ENCODE measurements at places on chromosomes 5 and 9. TPM values are rescaled to one million over a fixed set of nuclear protein-coding genes. Genes with fewer than 3 reads are reported as not detected.

- H3K4me1 ChIP-seq: peaks cover 31% of the 10 kb centered on the region
- H3K27ac ChIP-seq: peak overlapping the region; percentile 12
- H3K36me3 ChIP-seq: no peaks in the 10 kb centered on the region
- DNase-seq: no peak
These were observed 172.6 kb upstream of the S1PR3 start for GRCh38 chr9:88818495-88819201.

DNA sequence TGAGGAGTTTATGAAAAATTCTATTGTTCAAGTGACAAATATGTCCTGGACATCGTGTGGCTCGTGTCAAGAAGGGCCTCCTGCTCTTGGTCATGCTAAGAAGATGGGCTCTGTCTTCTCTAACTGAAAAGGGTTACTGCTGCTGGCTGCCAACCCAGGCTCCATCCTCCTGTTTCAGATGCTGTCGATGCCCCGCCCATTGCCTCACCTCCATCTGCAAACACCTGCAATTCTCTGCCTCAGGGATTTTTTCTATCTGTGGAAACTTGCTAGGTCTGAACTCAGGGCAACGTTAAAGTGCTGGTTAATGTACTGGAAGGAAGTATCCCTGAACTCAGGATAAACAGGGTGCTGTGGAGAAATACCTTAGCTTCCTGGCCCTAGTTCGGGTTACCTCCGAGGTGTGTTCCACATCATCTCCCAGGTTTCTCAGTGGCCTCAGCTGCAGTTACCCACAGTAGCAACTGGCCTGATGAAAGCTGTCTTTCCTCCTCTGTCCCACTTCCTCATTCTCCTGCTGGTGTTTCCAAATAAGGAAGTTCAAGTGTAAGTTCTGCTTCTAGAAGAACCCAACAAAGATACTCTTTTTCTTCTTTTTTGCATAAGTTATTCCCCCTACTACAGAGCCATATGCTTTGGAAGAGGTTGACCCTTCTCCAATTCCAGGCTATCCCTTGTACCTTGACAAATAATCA is 151.7 kb upstream of the SMIM23 start:
- no peak overlapping the region for H3K27ac ChIP-seq
- no peak overlapping the region for H3K4me3 ChIP-seq
- no peaks in the 10 kb centered on the region for H3K36me3 ChIP-seq
- peaks cover 9% of the 10 kb centered on the region for H3K4me1 ChIP-seq
- peaks cover 25% of the 10 kb centered on the region for H3K27me3 ChIP-seq

DNA sequence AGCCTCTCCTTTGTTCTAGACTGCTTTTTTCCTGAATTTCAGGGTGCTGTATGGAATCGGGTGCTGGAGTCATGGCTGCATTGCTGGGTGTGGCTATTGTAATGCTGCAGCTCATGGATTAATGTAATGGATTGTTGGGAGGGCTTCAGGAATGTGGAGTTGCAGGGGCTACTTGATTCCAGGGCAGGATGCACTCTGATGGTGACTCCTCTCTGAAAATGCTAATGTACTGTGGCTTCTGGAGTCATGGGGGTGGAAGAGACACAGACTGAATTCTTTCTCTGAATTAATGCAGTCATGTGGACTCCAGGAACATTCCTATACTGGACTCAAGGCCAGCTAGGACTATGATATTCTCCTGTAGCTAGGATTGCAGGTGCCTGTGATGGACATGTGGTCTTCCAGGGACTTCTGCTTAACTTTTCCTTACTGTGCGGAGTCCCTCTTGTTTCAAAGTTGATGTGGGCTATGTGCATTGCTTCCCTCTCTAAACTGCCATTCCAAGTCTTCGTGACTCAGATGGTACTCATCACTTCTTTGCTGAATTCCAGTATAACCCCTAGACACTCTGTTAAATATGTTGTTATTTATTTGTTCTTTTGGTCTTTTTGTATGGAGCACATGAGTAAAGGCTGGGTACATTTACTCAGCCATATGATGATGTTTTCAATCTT is 396.2 kb downstream of the KCTD16 start:
- H3K27ac ChIP-seq: no peak overlapping the region
- no peak for DNase-seq
- no peaks in the 10 kb centered on the region for H3K27me3 ChIP-seq
- H3K4me3 ChIP-seq: no peak overlapping the region
- no peaks in the 10 kb centered on the region for H3K4me1 ChIP-seq

DNA sequence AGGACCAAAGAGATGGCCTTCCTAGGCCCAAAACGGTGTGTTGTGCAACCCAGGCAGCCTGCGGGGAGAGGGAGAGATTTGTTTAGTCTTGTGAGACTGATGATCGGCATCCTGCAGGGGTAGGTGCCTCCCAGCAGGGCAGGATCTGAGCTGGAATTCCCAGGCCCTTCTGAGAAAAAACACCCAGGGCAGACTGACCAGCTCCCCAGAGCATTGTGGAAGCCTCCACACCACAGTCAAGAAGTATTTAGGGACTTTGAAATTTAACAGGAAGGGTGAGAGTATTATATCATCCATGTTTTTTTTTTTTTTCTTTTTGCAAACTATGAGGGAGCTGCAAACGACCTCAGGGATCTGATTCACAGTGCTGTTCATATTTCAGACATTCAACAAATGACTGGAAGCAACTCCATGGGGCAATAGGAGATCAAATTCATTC is 104.5 kb upstream of the LHFPL2 start:
- peaks cover 3% of the 10 kb centered on the region for H3K36me3 ChIP-seq
- no peak overlapping the region for H3K4me3 ChIP-seq
- H3K4me1 ChIP-seq: peaks cover 47% of the 10 kb centered on the region
- H3K27me3 ChIP-seq: no peaks in the 10 kb centered on the region
- DNase-seq: no peak

- H3K36me3 ChIP-seq: no peaks in the 10 kb centered on the region
- H3K4me1 ChIP-seq: peaks cover 27% of the 10 kb centered on the region
- peak overlapping the region; percentile 39 for H3K27ac ChIP-seq
- H3K4me3 ChIP-seq: peak overlapping the region; percentile 98
These were observed 160.6 kb downstream of the C9orf152 start for GRCh38 chr9:110047232-110047954.

- no peak overlapping the region for H3K4me3 ChIP-seq
- H3K4me1 ChIP-seq: no peaks in the 10 kb centered on the region
- no peak for DNase-seq
- no peaks in the 10 kb centered on the region for H3K27me3 ChIP-seq
- no peaks in the 10 kb centered on the region for H3K36me3 ChIP-seq
These were observed 148.4 kb downstream of the PLK2 start for GRCh38 chr5:58311526-58311925.

GRCh38 chr5:2669259-2669658 is 82.2 kb downstream of the IRX2 start:
- H3K4me1 ChIP-seq: peaks cover 5% of the 10 kb centered on the region
- H3K4me3 ChIP-seq: no peak overlapping the region
- no peaks in the 10 kb centered on the region for H3K36me3 ChIP-seq
- peaks cover 6% of the 10 kb centered on the region for H3K27me3 ChIP-seq

- peaks cover 13% of the 10 kb centered on the region for H3K27me3 ChIP-seq
- peaks cover 63% of the 10 kb centered on the region for H3K4me1 ChIP-seq
- peak overlapping the region; percentile 66 for H3K4me3 ChIP-seq
- peaks cover 9% of the 10 kb centered on the region for H3K36me3 ChIP-seq
These were observed 128.3 kb downstream of the EFNA5 start for GRCh38 chr5:107542428-107542827.

- H3K27ac ChIP-seq: no peak overlapping the region
- peaks cover 9% of the 10 kb centered on the region for H3K4me1 ChIP-seq
- H3K27me3 ChIP-seq: no peaks in the 10 kb centered on the region
- no peaks in the 10 kb centered on the region for H3K36me3 ChIP-seq
These were observed 97.6 kb downstream of the FRMD3 start for GRCh38 chr9:83440641-83441040.

GRCh38 chr9:28410411-28410810 is 837.1 kb upstream of the C9orf72 start:
- no peak overlapping the region for H3K27ac ChIP-seq
- peaks cover 4% of the 10 kb centered on the region for H3K4me1 ChIP-seq
- no peak overlapping the region for H3K4me3 ChIP-seq
- H3K27me3 ChIP-seq: no peaks in the 10 kb centered on the region
- H3K36me3 ChIP-seq: no peaks in the 10 kb centered on the region

DNA sequence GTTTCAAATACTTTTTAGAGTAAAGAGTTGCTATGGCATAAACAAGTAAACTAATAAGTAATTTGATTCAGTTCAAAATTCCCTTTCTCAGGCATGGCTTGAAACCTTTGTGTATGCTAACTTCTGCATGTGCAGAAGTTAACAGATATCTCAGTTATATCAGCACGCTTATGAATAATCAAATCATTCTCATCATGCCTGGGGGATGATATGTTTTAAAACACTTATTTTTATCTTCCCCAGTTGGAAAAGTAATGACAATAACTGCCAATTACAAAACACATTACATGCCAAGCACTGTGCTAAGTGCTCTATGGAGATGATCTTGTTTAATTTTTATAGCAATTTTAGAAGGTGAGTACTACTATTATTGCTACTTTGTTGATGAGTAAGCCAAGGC is 146.4 kb downstream of the YIPF5 start:
- peaks cover 10% of the 10 kb centered on the region for H3K4me1 ChIP-seq
- no peak overlapping the region for H3K27ac ChIP-seq
- no peak for DNase-seq
- H3K4me3 ChIP-seq: no peak overlapping the region

GRCh38 chr5:108061941-108062340 is 320.0 kb downstream of the FBXL17 start:
- no peak overlapping the region for H3K4me3 ChIP-seq
- DNase-seq: no peak
- H3K27ac ChIP-seq: no peak overlapping the region
- H3K36me3 ChIP-seq: no peaks in the 10 kb centered on the region
- H3K4me1 ChIP-seq: no peaks in the 10 kb centered on the region

GRCh38 chr5:100746730-100747129 is 156.4 kb downstream of the ST8SIA4 start:
- DNase-seq: no peak
- H3K27ac ChIP-seq: no peak overlapping the region
- peaks cover 3% of the 10 kb centered on the region for H3K27me3 ChIP-seq
- H3K4me1 ChIP-seq: peaks cover 5% of the 10 kb centered on the region
- no peak overlapping the region for H3K4me3 ChIP-seq

GRCh38 chr9:121268598-121268850 is 562 bp downstream of the GSN start:
- peaks cover 42% of the 10 kb centered on the region for H3K4me1 ChIP-seq
- no peaks in the 10 kb centered on the region for H3K36me3 ChIP-seq
- peaks cover 36% of the 10 kb centered on the region for H3K27me3 ChIP-seq
- no peak for DNase-seq

GRCh38 chr9:22124263-22125011 is 115.3 kb upstream of the CDKN2B start:
- no peaks in the 10 kb centered on the region for H3K36me3 ChIP-seq
- H3K4me1 ChIP-seq: peaks cover 5% of the 10 kb centered on the region
- peak overlapping the region; percentile 32 for H3K27ac ChIP-seq
- no peak for DNase-seq

DNA sequence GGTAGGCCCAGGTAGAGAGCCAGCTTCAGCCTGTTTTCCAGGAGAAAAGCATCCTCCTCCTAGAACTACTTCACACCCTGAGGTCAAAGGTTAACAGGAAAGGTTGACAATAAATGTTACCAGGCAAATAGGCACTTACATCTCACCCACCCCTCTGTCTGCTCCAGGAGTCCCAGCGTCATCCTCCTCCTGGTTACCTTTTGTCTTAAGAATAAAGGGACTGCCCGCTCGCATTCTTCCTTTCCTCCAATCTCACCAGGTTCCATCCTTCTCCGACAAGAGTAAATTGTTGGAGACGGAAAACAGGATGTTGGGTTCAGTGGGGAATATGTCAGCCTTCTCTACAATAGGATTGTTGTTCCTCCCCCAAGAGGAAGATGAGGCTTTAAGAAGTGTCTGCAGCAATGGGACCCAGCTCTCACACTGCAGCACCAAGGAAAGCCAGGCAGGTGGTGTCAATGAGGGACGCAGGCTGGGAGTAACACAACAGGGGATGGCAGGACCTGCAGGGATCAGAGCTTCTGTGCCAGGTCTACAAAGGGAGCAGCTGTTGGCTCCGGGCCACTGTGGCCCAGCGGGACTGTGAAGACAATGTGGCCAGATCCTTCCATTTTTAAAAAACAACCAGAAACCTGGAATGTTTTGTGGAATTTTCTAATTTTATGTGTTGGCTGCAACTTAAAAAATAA is 29.0 kb downstream of the FAT2 start:
- no peaks in the 10 kb centered on the region for H3K4me1 ChIP-seq
- DNase-seq: no peak
- H3K36me3 ChIP-seq: no peaks in the 10 kb centered on the region
- peaks cover 6% of the 10 kb centered on the region for H3K27me3 ChIP-seq
- H3K27ac ChIP-seq: no peak overlapping the region

DNA sequence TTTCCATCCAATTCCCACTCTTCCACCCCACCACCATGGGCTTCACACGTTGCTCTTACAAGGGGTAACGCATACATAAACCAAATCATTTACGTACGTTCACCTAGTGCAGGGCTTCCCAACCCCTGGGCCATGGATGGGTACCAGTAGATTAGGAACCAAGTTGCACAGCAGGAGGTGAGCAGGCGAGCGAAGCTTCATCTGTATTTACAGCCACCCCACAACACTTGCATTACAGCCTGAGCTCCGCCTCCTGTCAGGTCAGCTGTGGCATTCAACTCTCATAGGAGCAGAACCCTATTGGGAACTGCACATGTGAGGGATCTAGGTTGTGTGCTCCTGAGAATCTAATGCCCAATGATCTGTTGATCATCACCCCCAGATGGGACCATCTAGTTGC is 82.3 kb downstream of the CEMIP2 start:
- peaks cover 25% of the 10 kb centered on the region for H3K4me1 ChIP-seq
- H3K27ac ChIP-seq: no peak overlapping the region
- H3K27me3 ChIP-seq: no peaks in the 10 kb centered on the region
- H3K4me3 ChIP-seq: no peak overlapping the region
- H3K36me3 ChIP-seq: peaks cover 23% of the 10 kb centered on the region
- DNase-seq: no peak

GRCh38 chr5:19210886-19211285 is 777.1 kb downstream of the CDH18 start:
- no peaks in the 10 kb centered on the region for H3K4me1 ChIP-seq
- no peak overlapping the region for H3K27ac ChIP-seq
- no peaks in the 10 kb centered on the region for H3K27me3 ChIP-seq
- H3K36me3 ChIP-seq: no peaks in the 10 kb centered on the region
- DNase-seq: no peak

- no peak overlapping the region for H3K27ac ChIP-seq
- H3K4me1 ChIP-seq: peaks cover 11% of the 10 kb centered on the region
- H3K27me3 ChIP-seq: no peaks in the 10 kb centered on the region
- no peak for DNase-seq
These were observed 124.7 kb upstream of the SEMA6A start for GRCh38 chr5:116699332-116699731.

GRCh38 chr5:76691467-76692273 is 24.3 kb upstream of the F2R start:
- DNase-seq: no peak
- H3K4me1 ChIP-seq: peaks cover 18% of the 10 kb centered on the region
- H3K27ac ChIP-seq: no peak overlapping the region
- H3K4me3 ChIP-seq: peak overlapping the region; percentile 9
- H3K27me3 ChIP-seq: no peaks in the 10 kb centered on the region
- H3K36me3 ChIP-seq: peaks cover 4% of the 10 kb centered on the region

Gene ANKRD55
- total RNA-seq: not detected

Gene C5orf52
- total RNA-seq: not detected

Gene IL9
- total RNA-seq: not detected

Gene DNAJC25
- 13.9 TPM for total RNA-seq

Gene ADAMTSL1
- 6.0 TPM for total RNA-seq

Gene SLC6A18
- total RNA-seq: 0.48 TPM

Gene ANKRD34B
- 0.19 TPM for total RNA-seq

Gene NR2F1-AS1
- total RNA-seq: 1.8 TPM

Gene HTR1A
- 0.90 TPM for total RNA-seq

Measured in type B pancreatic cell (in vitro differentiated cells).